ENCODE measurements at places on chromosomes 11 and 22. TPM values are rescaled to one million over a fixed set of nuclear protein-coding genes. Genes with fewer than 3 reads are reported as not detected.
A peak's percentile ranks its signal among the peaks of the same experiment; 100 is the strongest.

GRCh38 chr11:126838779-126839178 is 161.8 kb downstream of the KIRREL3 start:
- DNase-seq: no peak

DNA sequence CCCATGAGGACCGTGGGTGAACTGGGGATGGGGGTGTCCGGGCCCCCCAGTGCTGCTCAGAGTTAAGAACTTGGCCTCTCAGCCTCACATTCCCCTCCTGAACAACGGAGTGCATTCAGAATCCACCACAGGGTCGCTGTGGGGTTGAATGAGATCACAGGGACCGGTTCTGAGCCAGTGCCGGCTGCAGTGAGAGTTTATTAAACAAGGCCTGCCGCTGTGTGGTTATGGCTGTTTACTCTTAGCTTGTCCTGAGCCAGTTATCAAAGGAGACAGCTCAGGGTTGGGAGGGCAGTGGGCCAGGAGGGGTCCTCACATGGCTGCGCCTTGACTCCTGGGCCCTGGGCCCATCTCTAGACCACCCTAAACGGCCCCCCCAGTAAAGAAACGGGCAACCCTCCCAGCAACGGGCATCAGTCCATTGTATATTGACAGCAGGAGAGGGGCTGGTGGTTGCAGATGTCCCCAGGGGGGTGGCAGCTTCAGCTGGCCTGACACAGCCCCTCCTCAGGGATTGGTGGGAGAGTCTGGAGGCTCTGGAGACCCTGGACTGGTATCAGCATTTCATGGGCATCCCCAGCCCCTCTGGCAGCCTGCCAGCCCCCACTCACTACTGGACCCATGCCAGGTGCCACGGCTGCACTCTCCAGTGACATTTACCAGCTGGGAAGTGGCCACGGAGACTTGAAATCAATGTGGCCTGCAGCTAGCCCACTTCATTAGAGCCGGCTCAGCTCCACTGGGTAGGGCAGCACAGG is 15.1 kb upstream of the CABP7 start:
- peak; percentile 47 for DNase-seq

DNA sequence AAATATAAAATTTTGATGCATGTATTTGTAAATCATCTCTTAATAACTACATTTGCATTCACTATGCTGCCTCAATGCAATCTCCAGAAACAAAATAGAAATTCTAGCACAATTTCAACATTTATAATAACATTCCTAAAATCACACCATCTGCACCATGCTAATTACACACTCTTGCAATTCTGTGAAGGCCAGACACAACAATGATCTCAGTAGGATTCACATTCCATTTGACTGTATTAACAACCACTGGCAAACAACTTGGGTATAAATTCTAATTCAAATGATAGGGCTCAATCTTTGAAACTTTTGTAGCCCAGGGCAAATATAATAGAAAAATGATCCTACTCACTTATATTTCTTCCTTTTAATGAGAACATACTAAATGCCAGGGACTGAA is 25.9 kb downstream of the RAB6A start:
- no peak for DNase-seq

DNA sequence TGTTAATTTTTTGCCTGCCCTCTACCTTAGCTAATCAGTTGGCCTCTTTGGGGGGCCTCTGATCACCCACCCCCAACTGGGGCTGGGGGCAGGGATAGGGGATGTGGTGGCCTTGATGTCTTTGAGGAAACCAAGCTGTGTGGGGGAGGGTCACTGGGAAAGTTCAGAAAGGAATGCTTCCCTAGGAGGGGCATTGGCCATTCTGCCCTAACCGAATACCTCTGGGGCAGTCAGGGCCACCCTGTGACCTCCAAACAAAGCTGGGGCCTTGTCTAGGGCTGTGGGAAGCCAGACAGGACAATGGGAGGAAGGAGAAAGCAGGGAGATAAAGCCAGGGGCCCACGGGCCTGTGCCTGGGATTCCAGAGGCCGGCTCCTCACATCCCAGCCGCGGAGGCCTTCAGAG is 97.5 kb downstream of the TSPAN18 start:
- no peak for DNase-seq

- no peak for DNase-seq
These were observed at the start of gene TRIM6 for GRCh38 chr11:5596607-5597201. TSS of gene TRIM6 (plus strand) at chr11:5596637. CDS start at chr11:5596898, 261 bp downstream.

GRCh38 chr11:62398011-62398994 is 20.5 kb upstream of the SCGB1A1 start:
- no peak for DNase-seq

PHLDA2 gene
- total RNA-seq: 4.2 TPM

GRCh38 chr11:75433443-75433842 is 440 bp upstream of the KLHL35 start:
- DNase-seq: no peak

FXYD6 gene
- total RNA-seq: 30.3 TPM

- no peak for DNase-seq
These were observed 10.9 kb downstream of the TRIM22 start for GRCh38 chr11:5700421-5701054.

RAB39A gene
- 0.79 TPM for total RNA-seq

FUT4 gene
- total RNA-seq: 8.8 TPM

TM7SF2 gene
- total RNA-seq: 31.4 TPM

AGBL2 gene
- 1.1 TPM for total RNA-seq

GRCh38 chr11:13927481-13927880 is 35.0 kb upstream of the SPON1 start:
- DNase-seq: no peak

ANO5 gene
- total RNA-seq: 3.3 TPM

DNA sequence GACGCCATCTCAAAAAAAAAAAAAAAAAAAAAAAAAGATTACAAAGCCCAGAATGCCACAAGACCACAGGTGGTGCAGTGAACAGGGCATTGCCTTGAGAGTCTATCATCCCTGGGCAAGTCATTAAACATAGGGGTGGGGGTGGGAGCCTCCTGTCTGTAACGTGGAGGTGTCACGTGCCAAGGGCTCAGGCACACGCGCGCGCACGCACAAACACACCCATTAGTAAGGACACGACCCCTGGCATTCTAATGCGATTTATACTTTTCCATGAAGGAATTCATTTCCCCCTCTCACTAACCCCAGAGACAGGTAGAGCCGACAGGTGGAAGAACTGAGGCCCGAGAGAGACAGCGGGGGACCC is 5.8 kb upstream of the GCAT start:
- no peak for DNase-seq

BEST1 gene
- total RNA-seq: 2.1 TPM

GRCh38 chr11:104602643-104603042 is 295.6 kb downstream of the CASP12 start:
- DNase-seq: no peak

- DNase-seq: no peak
These were observed 23.6 kb upstream of the DKK3 start for GRCh38 chr11:12031856-12032544.

ALDH3B1 gene
- total RNA-seq: 2.1 TPM

TRIM6 gene
- 1.9 TPM for total RNA-seq

DNA sequence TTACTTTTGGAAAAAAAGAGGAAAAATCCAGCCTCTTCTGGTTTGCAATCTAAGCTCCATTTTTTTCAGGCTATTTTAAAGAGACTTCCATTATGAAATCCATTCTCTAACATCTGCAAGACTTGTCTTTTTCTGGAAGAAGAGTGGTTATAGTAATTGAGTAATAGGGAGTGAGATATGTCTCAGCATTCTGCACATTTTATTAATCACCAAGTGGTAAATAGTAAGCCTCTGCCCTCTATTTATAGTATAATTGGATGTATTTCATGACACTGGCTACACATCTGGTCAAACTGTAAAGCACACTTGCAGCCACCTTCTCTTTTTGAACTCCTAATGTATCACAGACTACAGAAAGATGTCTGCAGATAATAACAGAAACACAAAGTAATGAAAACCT is 391.1 kb downstream of the ETS1 start:
- DNase-seq: peak; percentile 46

GRM5 gene
- total RNA-seq: 0.20 TPM

DLG2 gene
- total RNA-seq: 13.7 TPM

DNA sequence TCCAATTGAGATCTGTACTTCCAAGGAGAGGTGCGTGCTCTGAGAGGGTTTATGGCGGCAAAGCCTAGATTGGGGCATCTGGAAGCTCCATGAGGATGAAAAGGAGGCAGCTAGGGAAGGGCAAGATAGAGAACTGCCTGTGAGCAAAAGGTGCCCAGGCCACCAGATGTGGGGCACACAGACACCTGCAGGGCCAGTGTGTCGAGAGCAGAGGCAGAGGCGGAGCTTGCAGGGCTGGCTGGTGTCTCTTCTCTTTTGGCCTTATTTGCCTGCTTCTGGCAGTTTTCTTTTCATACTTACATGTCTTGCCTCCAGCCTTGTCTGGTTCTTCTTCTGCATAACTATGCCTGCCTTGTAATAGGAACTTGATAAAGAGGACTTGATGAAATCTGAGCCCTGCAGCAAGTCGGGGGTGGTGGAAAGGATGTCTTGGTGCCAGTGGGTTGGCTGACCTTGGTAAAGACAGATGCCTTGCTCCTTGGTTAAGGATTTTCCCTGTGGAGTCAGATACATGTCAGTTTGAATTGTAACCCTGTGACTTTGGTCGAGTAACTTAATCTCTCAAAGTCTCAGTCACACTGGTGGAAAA is 680.3 kb downstream of the NTM start:
- DNase-seq: no peak

GRCh38 chr11:40921246-40921645 is 538.2 kb downstream of the LRRC4C start:
- DNase-seq: no peak

GGTLC2 gene
- not detected for total RNA-seq

Data from skin of body (tissue), 3 donors.